PC-9 (cell line): ENCODE measurements at places on chromosomes 1 and 21. TPM values are rescaled to one million over a fixed set of nuclear protein-coding genes. Genes with fewer than 3 reads are reported as not detected.

- no peaks in the 10 kb centered on the region for H3K27me3 ChIP-seq
- H3K4me3 ChIP-seq = no peak overlapping the region
- DNase-seq = no peak
- no peaks in the 10 kb centered on the region for H3K36me3 ChIP-seq
- no peak overlapping the region for H3K27ac ChIP-seq
- no peaks in the 10 kb centered on the region for H3K4me1 ChIP-seq
Measured at GRCh38 chr1:92211166-92211565, 6.5 kb upstream of the C1orf146 start.

DNA sequence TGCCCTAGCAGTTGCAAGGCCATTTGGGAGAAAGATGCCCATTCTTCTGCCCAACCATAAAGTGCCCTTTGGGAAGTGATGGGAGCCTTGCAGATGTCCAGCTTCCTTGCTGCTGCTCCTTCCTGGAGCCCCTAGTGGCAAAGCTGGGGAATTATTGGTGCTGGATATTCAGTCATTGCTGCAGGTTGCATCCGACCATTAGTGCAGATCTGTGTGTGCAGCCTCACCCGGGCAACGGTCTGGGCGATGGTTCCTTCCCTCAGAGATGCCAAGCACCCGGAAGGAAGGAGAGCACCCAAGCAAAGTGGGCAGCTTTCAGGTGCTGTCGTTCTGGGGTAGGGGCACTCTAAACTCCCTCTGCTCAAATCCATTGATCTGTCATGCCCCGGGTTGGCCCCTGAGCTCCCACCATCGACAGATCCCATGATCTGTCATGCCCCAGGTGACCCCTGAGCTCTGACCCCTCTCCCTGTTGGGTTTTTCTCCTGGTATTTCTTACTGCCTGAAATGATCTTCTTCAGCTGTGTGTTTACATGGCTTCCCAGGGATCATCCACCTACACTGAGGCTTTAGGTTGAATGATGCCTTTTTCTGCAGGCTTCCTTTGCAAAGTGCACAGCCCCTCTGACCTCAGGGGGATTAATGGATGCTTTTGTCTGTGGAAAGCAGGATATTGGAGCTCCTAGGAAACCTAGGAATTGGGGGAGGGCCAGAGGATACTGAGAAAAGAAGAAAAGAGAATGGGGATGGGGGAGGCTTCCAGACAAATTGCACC, 467.5 kb downstream of the PTPRU start:
- no peak overlapping the region for H3K27ac ChIP-seq
- peaks cover 11% of the 10 kb centered on the region for H3K4me1 ChIP-seq
- peak; percentile 41 for DNase-seq
- H3K36me3 ChIP-seq = no peaks in the 10 kb centered on the region
- no peaks in the 10 kb centered on the region for H3K27me3 ChIP-seq

DNA sequence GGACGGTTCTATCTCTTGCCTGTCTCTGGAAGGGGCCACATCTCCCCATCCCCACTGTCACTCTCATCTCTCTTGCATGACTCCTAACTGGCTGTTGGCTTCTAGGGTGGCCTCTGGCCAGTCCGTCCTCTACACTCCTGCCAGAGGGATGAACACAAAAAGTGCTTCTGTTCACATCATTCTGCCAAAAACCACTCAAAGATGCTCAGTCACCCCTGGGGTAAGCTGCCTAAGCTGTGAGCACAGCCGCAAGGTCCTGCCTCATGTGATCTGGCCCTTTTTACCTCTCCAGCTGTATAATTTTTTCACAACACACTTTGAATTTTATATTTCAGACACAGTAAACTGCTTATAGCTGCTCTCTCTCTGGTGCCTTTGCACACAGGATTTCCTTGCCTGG, 97.6 kb upstream of the CD34 start:
- H3K27me3 ChIP-seq = no peaks in the 10 kb centered on the region
- no peak for DNase-seq
- no peak overlapping the region for H3K27ac ChIP-seq
- no peaks in the 10 kb centered on the region for H3K4me1 ChIP-seq
- no peak overlapping the region for H3K4me3 ChIP-seq

- H3K36me3 ChIP-seq = no peaks in the 10 kb centered on the region
- H3K4me3 ChIP-seq = no peak overlapping the region
- no peak overlapping the region for H3K27ac ChIP-seq
- no peak for DNase-seq
- H3K4me1 ChIP-seq = peaks cover 12% of the 10 kb centered on the region
Measured at GRCh38 chr1:236341298-236341697, 52.8 kb upstream of the EDARADD start.

DNA sequence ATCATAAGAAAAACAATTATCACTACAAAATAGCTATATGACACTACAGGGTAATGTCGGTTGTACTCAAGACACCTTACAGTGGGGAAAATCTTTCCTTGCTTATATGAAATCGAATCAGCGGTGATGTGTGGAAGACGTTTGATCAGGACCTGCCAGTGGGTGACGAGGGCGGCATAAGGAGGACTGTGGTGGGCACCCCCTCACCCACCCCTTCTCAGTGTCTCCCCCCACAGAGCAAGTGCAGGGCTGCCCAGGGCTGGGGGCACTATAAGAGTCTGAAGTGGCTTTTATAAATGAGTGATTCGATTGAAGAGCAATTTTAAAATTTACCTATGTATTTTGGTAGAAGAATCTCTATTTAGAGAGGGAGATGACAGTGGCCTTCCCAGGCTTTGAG, 35.8 kb downstream of the CRYAA start:
- no peak for DNase-seq
- H3K36me3 ChIP-seq = no peaks in the 10 kb centered on the region
- peaks cover 3% of the 10 kb centered on the region; the same call in 1 of the 2 replicates for H3K4me1 ChIP-seq
- H3K27ac ChIP-seq = no peak overlapping the region
- no peaks in the 10 kb centered on the region for H3K27me3 ChIP-seq

- no peaks in the 10 kb centered on the region for H3K36me3 ChIP-seq
- H3K27ac ChIP-seq = no peak overlapping the region
- no peaks in the 10 kb centered on the region for H3K4me1 ChIP-seq
- no peaks in the 10 kb centered on the region for H3K27me3 ChIP-seq
- no peak for DNase-seq
- no peak overlapping the region for H3K4me3 ChIP-seq
Measured at GRCh38 chr1:108628665-108629064, 32.2 kb downstream of the HENMT1 start.

GRCh38 chr1:235631816-235632215, 17.8 kb downstream of the GNG4 start:
- H3K36me3 ChIP-seq = no peaks in the 10 kb centered on the region
- H3K4me3 ChIP-seq = no peak overlapping the region
- no peak for DNase-seq
- H3K27me3 ChIP-seq = no peaks in the 10 kb centered on the region
- peaks cover 15% of the 10 kb centered on the region for H3K4me1 ChIP-seq
- H3K27ac ChIP-seq = no peak overlapping the region

- no peak overlapping the region for H3K27ac ChIP-seq
- no peak for DNase-seq
- peaks cover 23% of the 10 kb centered on the region; the same call in 1 of the 2 replicates for H3K27me3 ChIP-seq
- H3K4me1 ChIP-seq = no peaks in the 10 kb centered on the region
- no peaks in the 10 kb centered on the region for H3K36me3 ChIP-seq
Measured at GRCh38 chr1:30376054-30376697, 347.2 kb downstream of the MATN1 start.

GRCh38 chr1:9385801-9386573, 93.3 kb downstream of the SPSB1 start:
- no peaks in the 10 kb centered on the region for H3K27me3 ChIP-seq
- DNase-seq = no peak
- no peaks in the 10 kb centered on the region for H3K36me3 ChIP-seq
- H3K4me1 ChIP-seq = peaks cover 12% of the 10 kb centered on the region
- H3K4me3 ChIP-seq = no peak overlapping the region

- peaks cover 8% of the 10 kb centered on the region for H3K4me1 ChIP-seq
- H3K4me3 ChIP-seq = no peak overlapping the region
- no peaks in the 10 kb centered on the region for H3K36me3 ChIP-seq
- H3K27ac ChIP-seq = no peak overlapping the region
- DNase-seq = no peak
Measured at GRCh38 chr1:111750856-111751255, 4.8 kb upstream of the DDX20 start.

GRCh38 chr1:1309251-1310108, 1.1 kb downstream of the PUSL1 start:
- peak; percentile 55 for DNase-seq
- H3K4me1 ChIP-seq = peaks cover 35% of the 10 kb centered on the region

DNA sequence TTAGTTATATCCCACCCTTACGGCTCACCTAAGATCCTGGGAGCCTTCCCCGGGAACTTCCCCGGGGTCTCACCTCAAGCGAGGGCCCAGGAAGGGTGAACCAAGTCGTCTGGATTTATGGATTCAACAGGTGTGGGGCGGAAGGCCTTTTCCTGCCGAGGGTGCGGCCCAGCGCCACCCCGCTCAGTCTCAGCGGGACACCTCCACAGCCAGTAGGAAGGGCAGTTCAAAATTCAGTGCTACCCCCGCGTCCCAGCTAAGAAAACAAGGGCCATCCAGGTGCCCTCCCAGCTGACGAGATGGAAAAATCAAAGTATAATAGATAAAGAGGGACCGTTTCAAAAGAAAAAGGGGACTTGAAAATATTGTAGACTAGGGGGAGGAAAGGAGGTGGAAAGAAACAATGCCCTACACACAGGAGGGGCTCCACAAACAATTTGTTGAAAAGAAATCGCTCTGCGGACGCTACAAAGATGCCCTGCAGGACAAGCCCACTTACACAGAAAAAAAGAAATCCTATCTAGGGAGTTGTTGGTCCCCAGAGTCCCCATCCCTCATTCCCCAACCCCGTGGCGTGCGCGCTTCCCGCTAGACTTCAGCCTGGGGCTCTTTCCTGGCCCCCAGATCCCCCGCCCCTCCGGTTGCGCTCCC, 1.3 kb downstream of the SLC2A1 start:
- H3K27ac ChIP-seq = peak overlapping the region; percentile 76
- H3K4me3 ChIP-seq = peak overlapping the region; percentile 98
- no peaks in the 10 kb centered on the region for H3K36me3 ChIP-seq
- H3K27me3 ChIP-seq = no peaks in the 10 kb centered on the region
- DNase-seq = no peak
- peaks cover 61% of the 10 kb centered on the region for H3K4me1 ChIP-seq

- no peak overlapping the region for H3K4me3 ChIP-seq
- H3K27me3 ChIP-seq = peaks cover 73% of the 10 kb centered on the region
- no peak for DNase-seq
- H3K36me3 ChIP-seq = no peaks in the 10 kb centered on the region
- H3K27ac ChIP-seq = no peak overlapping the region
Measured at GRCh38 chr1:7534061-7534825, 236.9 kb upstream of the VAMP3 start.

DNA sequence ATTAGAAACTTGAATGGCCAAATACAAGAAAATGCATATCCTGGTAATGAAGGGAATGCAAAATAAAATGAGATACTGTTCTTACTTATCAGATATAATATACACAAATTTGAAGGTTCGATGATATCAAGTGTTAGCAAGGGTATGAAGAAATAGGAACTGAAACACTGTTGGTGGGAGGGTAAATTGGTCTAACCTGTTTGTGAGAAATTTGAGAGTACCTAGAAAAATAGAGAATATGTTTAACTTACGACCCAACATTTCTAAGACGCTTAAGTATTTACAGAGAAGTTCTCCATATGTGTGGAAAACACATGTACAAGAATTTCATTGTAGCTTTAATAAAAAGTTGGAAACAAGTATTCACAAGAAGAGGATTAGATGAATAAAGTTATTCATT, 25.9 kb downstream of the ATG4C start:
- H3K27me3 ChIP-seq = no peaks in the 10 kb centered on the region
- H3K4me1 ChIP-seq = no peaks in the 10 kb centered on the region
- no peaks in the 10 kb centered on the region for H3K36me3 ChIP-seq
- no peak overlapping the region for H3K4me3 ChIP-seq

DNA sequence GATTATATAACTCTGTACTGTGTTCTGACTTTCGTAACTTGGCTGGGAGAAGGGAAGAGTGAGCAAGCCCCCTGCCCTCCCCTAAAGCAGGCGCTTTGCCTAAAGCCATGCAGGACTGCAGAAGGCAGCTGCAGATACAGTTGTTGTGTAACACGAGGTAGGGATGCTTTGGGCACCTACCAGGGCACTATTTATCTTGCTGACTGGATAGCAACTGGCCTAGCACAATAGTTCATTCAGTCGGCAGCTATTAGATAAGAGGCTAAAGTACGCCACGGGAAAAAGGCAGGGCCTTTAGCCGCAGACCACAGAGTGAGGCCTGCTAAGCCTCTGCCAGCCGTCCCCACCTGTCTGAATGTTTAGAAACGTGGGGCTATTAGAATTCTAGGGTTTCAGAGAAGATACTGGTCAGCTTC, 80.9 kb downstream of the TTC3 start:
- no peak overlapping the region for H3K4me3 ChIP-seq
- peaks cover 8% of the 10 kb centered on the region; the same call in 1 of the 2 replicates for H3K36me3 ChIP-seq
- no peaks in the 10 kb centered on the region for H3K4me1 ChIP-seq
- no peak for DNase-seq
- H3K27ac ChIP-seq = no peak overlapping the region

DNA sequence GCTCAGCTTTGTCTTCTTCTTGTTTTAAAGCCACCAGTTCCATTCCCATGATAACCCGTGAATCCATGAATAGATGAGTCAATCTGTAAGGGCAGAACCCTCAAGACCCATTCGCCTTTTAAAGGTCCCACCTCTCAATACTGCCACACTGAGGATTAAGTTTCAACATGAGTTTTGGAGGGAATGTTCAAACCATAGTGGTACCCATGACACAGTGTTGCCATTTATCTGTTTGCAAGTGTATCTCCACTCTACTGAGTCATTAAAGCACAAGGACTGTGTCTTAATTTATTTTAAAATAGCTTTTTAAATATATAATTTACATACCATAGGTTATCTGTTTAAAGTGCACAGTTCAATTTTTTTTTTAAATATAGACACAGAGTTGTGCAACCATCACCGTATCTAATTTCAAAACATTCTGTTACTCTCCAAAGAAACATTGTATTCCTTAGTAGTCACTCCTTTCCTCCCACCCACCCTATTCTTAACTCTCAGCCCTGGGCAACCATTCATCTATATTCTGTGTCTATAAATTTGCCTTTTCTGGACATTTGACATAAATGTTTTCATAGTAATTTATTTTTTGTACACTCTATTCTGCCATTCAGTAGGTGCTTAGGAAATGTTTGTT, 4.8 kb upstream of the IL24 start:
- no peak overlapping the region for H3K4me3 ChIP-seq
- no peak overlapping the region for H3K27ac ChIP-seq
- no peaks in the 10 kb centered on the region for H3K27me3 ChIP-seq

FMO2 gene
- not detected in 2 replicates for total RNA-seq

SEMA6C gene
- total RNA-seq = 5.6 and 6.1 TPM in 2 replicates

HCN3 gene
- total RNA-seq = 6.6 and 7.5 TPM in 2 replicates

ZBTB21 gene
- total RNA-seq = 9.1 and 13.5 TPM in 2 replicates

S100A7 gene
- not detected in 2 replicates for total RNA-seq

SGIP1 gene
- not detected in 2 replicates for total RNA-seq

TNFRSF14 gene
- total RNA-seq = 9.9 and 13.8 TPM in 2 replicates

SYNC gene
- total RNA-seq = 2.1 and 2.8 TPM in 2 replicates

PLA2G2C gene
- 0.48 and 0.55 TPM in 2 replicates for total RNA-seq

VCAM1 gene
- not detected in 2 replicates for total RNA-seq

RIPK4 gene
- total RNA-seq = 30.1 and 39.3 TPM in 2 replicates

OPTC gene
- total RNA-seq = not detected in 2 replicates

KPRP gene
- not detected in 2 replicates for total RNA-seq

AMY2A gene
- not detected in 2 replicates for total RNA-seq

NCSTN gene
- 54.7 and 55.8 TPM in 2 replicates for total RNA-seq
